ENCODE measurements at places on chromosomes 12 and 14.

DNA sequence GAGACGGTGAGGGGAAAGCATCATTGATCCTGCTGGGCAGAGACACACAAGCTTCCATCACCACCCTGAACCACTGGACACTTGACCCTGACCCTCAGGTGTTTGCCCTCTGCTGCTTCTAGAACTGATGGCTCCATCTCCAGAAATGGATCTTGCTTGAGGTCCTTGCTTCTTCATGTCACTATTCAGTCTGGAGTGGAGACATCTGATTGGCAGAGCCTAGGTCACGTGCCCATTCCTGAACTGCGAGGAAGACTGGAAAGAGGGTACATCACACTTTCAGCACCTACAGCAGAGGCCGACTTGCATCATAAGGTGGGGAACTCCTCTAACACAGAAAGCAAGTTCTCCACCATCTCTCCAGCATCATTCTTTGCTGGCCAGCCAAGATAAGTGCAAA, 106.7 kb upstream of the COCH start:
- DNase-seq = no peak

GRCh38 chr12:28137414-28137813, 52.8 kb upstream of the CCDC91 start:
- no peak for DNase-seq

DNA sequence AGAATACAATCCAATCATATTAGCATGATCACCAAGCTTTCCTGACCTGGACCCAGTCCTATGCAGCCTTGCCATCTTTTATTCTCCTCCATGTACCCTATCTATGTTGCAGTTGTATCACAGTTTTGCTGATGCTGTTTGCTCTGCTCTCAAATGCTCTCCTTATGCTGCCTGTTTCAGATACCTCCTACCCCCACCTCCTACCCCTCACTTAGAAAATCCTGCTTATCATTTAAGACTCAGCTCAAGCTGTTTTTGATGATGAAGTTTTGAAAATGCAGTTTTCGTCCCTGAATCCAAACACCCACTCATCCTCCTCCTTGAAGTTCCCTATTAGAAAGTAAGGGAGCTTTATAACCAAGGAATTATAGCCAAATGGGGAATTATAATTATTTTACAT, 457.4 kb upstream of the ATP2B1 start:
- no peak for DNase-seq

GRCh38 chr12:110597885-110598284, 14.8 kb upstream of the PPTC7 start:
- DNase-seq = no peak

DNA sequence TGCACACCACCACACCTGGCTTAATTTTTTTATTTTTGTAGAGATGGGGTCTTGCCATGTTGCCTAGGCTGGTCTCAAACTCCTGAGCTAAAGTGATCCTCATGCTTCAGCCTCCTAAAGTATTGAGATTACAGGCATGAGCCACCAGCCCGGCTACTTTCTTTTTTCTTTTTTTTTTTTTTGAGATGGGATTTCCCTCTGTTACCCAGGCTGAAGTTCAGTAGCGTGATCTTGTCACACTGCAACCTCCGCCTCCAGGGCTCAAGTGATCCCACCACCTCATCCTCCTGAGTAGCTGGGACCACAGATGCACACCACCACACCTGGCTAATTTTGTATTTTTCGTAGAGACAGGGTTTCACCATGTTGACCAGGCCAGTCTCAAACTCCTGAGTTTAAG, 51.1 kb downstream of the LIMA1 start:
- DNase-seq = no peak

- no peak for DNase-seq
These were observed 1.5 kb downstream of the COL2A1 start for GRCh38 chr12:48002773-48003218.

- peak; percentile 49 for DNase-seq
These were observed 71.9 kb downstream of the LGMN start for GRCh38 chr14:92676403-92677086.

DNA sequence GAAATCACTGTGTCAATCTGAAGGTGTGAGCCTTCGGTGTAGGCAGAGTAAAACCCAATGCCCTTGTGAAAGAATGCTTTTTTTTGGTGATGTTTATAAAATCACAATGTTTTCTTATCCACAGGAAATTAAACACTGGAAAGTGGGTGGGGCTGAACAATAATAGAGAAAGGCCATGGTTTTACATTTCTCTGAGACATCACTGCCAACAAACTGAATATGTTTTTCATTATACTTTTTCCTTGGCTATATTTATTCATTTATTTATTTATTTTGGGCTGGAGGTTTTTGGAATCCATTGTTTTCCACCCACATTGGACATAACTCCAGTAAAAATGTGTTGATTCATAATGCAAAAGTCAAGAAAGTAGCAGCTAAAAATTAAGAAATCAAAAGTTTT, 16.9 kb downstream of the LRRK2 start:
- no peak for DNase-seq

DNA sequence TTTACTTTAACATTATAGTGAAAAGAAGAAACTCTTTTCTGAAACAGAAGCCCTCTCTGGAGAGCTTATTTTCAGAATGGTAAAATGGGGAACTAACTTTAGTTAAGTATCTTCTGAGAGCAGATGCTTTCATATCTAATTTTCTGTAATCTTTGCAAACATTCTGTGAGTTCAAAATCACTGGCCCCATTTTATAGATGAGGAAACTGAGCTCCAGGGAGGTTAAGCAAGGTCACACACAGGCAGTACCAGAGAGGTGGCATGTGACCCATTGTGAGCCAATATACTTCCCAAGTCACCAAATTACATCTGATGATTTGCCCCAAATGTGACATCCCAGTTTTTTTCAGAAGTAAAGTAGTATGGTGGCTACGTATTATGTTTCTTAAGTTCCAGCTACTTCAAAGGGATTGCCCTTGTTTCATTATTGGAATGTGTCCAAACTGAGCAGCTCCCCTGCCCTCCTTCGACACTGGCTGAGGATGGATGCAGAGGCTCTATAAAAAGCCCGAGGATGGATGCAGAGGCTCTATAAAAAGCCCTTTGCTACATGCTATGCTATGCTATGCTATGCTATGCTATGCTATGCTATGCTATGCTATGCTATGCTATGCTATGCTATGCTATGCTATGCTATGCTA, 36.2 kb upstream of the NUDT4 start:
- no peak for DNase-seq

DNA sequence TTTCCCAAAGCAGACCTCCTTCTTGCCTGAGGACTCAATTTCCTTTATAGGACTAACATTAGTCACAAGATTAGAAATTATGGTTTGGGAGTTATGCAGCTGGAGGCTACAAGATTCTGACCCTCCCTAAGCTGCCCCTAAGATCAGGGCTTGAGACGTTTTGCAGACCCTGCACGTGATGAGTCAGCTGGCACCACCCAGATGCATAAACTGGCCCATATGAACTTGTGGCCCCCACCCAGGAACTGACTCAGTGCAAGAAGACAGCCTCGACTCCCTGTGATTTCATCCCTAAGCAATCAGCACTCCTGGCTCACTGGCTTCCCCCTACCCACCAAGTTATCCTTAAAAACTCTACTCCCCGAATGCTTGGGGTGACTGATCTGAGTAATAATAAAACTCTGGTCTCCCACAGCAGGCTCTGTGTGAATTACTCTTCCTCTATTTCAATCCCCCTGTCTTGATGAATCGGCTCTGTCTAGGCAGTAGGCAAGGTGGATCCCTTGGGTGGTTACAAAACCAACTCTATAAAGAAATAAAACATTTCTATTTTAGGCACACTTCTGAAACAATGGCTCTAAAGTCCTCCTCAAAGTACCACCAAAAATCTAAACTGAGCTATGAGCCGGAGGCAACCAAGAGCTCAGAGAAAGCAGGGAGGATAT, 233.4 kb downstream of the TMEM132D start:
- no peak for DNase-seq

GRCh38 chr14:72169521-72169920, 237.3 kb downstream of the RGS6 start:
- DNase-seq = no peak

DNA sequence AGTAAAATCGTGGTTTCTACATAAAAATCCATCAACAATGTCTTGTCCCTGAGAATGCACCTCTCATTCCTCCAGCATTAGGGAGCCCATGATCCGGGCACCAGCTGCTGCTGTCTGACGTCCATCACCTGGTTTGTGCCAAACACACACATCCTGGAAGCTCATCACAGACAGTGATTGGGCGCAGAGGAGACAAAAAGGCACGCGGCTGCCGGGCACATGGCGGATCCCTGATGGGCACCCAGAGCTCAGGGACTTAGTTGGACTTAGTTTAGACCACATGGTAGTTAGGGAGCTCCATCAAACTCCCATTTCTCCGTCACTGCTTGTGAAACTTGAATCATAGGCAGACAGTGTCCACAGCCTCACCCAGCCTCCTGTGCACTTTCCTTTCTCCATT, 1059.3 kb downstream of the TMEM121 start:
- DNase-seq = no peak

DNA sequence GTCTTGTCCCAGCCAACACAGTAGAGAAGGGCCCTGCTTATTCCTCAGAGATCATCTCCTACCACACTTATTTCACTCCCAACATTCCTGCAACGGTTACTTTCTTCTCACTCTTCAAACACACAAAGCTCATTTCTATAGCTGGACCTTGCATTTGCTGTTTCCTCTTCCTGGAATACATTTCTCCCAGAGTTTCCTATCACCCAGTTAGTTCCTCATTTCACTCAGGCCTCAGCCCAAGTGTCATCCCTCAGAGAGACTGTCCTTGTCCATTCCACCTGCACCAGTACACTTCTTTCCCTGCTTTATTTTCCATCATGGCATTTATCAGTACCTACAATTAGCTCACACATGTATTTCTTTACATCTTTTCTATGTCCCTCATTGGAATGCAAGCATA, 14.7 kb upstream of the STK38L start:
- DNase-seq = no peak

- DNase-seq = no peak
These were observed 60.9 kb upstream of the FBRSL1 start for GRCh38 chr12:132428936-132429601.

- no peak for DNase-seq
These were observed 116.5 kb downstream of the MED13L start for GRCh38 chr12:116160883-116161458.

DNA sequence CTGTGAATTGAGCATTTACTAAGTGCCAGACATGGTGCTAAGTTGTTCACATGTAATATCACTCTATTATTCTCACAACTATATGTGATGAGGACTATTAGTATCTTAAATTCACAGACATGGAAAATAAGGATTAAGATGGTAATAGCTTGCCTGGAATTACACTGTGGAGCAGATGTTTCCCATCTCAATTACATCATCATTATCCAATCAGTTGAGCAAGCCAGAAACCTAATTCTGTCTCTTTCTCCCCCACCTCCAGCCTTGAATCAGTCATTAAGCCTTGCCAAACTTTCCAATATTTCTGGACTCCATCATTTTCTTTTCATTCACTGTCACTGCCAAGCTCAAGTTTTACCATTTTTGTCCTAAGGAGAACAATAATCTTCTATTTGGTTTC, 287.8 kb upstream of the KITLG start:
- no peak for DNase-seq

- no peak for DNase-seq
These were observed 9.8 kb upstream of the CIPC start for GRCh38 chr14:77088219-77088618.

GRCh38 chr12:19288603-19289244, 150.6 kb upstream of the AEBP2 start:
- no peak for DNase-seq

DNA sequence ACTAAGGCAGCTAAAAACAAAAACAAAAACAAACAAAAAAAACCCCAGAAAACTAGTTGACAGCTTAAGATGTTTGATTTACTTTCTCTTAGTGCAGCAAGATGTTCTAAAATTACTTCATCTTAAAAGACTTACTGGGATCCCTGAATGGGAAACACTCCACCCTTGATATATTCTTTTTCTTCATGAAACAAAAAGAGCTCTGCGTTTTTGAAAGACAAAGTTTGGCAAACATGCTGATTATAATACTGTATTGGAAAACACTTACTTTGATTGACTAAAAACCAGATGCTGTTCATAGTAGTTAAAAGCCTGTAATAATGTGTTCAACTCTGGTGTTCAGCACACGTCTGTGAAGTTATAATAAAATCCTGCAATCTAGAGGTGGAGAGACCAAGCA, 136.8 kb downstream of the SRGAP1 start:
- no peak for DNase-seq

- no peak for DNase-seq
These were observed 90.4 kb upstream of the DYNC1H1 start for GRCh38 chr14:101873991-101874390.

- no peak for DNase-seq
These were observed 465.0 kb upstream of the ATP2B1 start for GRCh38 chr12:90173499-90174197.

GRCh38 chr14:98623788-98624415, 648.1 kb downstream of the BCL11B start:
- no peak for DNase-seq

- no peak for DNase-seq
These were observed 40.5 kb downstream of the ATP6V1D start for GRCh38 chr14:67319142-67319541.

DNA sequence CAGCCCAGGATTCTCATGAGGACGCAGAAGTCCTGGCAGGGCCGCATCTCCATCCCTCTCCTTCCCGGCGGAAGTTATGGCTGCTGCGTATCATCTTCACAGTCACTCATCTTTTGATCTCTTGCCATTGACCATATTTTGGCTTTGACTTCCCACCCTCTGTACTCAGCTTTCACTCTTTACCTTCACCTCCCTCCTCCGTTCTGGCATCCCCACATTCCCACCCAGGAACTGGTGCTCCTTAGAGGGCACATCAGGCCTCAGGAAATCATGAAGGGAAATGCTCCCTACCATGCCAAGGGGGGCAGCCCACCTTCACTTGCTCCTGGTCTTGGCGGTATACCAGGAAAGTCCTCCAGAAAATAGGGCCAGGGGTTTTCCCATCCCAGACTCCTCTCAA, 1.3 kb downstream of the TEX52 start:
- DNase-seq = no peak

- DNase-seq = no peak
These were observed 9.6 kb upstream of the TEP1 start for GRCh38 chr14:20422886-20423285.

GRCh38 chr12:122948605-122949004, 17.7 kb downstream of the ABCB9 start:
- no peak for DNase-seq

DNA sequence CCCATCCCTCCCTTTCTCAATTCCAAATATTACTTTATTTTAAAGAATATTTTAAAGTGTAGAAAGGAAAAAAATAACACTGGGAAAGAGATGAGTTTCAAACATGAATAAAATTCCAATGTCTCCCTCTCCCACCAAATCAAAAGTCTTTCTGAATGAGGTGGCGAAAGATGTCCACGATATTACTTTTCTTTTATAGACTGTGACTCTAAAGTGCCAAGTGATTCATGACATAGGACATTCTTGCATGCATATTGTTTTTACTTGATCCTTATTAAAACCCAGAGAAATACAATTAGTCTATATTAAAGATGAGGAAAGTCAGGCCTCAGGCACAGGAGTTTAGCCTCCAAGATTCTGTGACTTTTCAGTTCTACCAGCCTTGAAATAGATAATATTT, 16.0 kb upstream of the LUM start:
- no peak for DNase-seq

- DNase-seq = no peak
These were observed 29.8 kb downstream of the LRRK2 start for GRCh38 chr12:40254455-40255085.

- DNase-seq = no peak
These were observed 32.9 kb downstream of the ASCL1 start for GRCh38 chr12:102990419-102990818.

Measured in activated T-cell treated with anti-CD3 and anti-CD28 coated beads, Interleukin-2, amount 50 U/mL, for 24 hours (primary cell).